ENCODE measurements at places on chromosomes 3 and 15.
A peak's percentile ranks its signal among the peaks of the same experiment; 100 is the strongest.

DNA sequence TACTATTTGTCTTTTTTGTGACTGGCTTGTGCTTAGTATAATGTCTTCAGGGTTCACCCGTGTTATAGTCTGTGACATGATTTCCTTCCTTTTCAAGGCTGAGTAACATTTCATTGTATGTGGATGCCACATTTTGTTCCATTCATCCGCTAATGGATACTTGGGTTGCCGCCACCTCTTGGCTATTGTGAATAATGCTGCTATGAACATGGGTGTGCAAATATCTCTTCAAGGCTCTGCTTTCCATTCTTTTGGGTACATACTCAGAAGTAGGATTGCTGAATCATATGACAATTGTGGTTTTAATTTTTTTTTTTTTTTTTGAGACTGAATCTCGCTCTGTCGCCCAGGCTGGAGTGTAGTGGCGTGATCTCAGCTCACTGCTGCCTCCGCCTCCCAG is 15.4 kb downstream of the CRTC3 start:
- no peak for DNase-seq

DNA sequence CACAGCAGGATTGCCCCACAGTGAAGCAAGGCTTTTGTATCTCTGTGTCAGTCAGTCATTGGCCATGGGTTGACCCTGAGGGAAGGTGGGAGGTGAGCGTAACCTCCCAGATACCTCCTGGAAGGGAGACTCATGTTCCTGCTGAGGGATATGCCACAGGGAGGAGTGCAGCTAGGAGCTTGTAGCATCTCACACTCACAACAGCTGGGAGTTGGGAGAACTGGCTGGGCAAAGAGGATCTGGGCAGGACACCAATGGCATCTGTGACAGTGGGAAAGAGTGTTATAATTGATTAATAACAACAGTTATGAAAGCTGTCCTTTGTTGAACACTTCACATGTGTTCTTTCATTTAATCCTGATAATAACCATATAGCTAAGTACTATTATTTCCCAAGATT is 171.0 kb downstream of the TLE3 start:
- no peak for DNase-seq

DNA sequence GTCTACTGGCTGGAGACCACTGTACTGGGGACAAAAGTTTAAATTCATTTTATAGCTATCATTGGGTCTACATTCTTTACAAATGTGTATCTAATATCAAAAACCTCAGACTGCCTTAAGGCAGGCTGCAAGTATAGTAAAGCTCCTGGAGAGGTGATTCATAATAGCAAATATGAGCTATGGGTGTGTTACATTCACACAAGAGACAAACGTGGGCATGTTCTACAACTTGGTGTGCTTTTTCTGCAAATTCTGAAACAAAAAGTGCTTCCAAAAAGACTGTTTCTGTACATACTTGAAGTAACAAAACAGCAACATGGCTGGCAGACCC is 1101.4 kb downstream of the ROBO1 start:
- DNase-seq, result no peak

DNA sequence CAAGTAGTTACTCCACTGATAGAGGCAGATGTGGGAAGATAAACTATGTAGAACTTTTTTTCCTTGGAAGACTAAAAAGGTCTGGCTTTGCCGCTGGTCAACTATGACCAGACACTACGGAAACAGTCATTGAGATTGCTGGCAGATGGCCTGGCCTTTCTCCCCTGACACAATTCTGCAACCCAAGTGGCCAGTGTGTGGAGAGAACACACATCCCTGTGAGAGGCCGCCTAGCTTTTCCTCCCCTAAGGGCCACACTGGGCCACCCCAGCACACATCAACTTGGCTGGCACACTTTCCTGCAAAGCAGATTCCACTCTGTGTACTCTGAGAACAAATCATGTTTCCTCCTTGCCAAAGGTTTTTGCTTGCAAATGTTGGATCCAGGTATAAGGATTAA is 10.4 kb upstream of the TJP1 start:
- DNase-seq, result no peak

DNA sequence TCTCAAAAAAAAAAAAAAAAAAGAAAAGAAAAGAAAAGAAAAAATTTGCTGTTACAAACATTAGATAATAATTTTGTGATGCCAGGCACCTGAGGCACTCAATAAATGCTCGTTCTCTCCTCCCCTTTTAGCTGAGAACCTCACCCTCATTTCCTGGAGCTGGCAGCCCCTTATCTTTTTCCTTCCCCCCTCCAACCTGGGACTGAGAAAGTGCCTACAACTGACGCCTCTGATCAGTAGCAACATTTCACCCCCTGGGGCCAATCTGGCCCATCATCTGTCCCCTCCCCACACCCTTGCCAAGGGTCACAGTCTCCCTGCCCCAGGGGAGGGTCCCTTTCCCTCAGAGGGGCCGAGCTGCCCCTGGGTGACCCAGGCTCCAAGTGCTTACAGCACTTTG is 12.6 kb upstream of the RNU6-1 start:
- DNase-seq, result no peak

DNA sequence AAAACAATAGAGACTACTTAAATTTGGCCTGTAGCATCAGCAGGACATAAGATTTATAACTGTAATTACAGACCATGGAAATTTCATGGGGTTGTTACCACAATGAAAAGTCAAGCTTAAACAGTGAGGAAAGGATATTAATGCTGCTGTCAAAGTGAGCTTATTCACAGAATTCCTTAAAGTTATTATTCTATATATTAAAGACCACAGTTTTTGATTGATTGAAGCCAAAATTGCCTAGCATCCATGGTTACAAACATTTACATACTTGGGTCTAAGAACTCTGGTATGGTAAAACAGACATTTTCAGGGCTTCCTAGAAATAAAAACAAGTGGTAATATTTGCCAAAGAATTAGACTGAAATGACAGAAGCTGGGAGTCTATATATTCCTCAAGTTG is 248.6 kb downstream of the ATP8B4 start:
- no peak for DNase-seq

DNA sequence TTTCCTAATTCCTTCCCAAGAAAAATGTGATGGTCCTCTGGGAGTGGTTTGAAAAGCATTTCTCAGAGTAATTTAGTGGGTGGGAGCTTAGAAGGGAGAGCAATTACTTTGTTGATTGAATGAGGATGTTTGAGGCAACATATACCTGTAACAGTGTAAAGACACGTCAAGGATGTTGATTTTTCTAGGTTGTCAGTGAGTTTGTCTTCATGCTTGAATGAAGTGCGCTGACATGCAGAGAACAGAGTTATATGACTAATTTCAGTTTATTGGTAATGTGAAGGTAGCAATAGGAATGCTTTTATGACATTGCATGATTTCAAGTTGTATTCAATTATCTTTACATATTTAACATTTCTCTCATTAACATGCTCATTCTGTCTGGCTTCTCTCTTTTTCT is 286.9 kb downstream of the NFKBIZ start:
- DNase-seq, result no peak

- no peak for DNase-seq
Observed at GRCh38 chr3:69458803-69459365, 73.0 kb upstream of the FRMD4B start.

DNA sequence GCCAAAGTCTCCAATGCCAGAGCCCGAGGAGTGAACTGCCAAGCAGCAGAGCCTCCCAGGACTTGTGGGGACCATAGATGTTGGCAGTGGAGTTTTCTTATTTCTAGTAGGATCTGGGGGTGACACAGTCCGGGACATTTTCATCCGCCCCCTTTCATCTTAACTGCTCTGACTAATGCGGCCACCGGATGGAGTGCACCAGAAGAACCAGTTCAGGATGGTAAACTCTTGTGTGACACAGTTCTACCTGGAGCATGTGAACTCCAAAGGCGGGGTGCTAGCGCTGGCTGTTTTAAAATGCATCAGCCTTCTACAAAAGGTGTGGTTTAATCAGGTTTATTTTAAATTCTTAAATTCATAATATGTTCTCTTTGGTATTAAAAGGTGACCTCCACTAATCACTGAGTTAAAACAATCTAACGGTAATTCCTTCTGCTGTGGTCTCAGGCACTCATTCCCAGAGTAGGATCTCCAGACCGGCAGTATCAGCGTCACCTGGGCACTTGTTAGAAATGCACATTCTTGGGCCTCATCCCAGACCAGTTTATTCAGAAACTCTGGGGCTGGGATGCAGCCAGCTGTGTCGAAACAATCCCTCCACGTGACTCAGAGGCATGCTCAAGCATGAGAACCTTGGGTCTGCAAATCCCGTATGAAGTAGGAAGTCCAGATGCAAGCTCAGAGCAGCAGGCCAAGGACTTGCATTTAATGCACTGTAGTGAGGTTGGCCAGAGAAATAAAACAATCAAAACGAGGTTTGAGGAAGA is 105.5 kb downstream of the GABRB3 start:
- DNase-seq, result no peak

DNA sequence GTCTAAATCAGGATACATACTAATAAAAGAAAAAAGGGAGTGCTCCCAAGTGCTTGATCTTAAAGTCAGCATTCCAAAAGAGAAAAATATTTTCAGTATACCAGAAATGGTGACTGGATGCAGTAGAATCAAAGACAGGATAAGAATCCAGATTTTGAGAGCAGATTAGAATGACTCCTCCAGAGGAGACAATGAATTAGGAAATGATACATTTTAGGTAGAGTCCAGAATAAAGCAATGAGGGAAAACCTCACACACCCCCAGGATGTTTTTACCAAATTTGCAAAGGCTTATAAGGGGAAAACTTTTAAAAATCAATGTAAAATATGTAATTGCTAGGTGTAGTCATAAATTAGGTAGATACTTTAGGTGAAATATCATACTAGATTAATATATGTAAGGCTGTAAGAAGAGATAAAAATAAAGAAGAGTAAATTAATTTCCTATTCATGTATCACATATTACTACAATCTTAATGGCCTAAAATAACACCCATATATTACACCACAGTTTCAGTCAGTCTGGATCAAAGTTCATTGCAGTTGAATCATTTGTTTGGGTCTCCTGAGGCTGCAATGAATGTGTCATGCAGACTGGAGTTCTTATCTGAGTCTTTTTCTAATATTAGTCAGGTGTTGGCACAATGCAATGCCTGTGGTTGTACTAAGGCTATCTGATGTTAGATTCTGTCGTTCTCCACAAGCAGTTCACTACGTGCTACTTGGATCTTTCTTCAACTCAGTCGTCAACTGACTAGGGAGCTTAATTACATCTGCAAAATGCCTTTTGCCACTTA is 547.8 kb upstream of the EPHA6 start:
- no peak for DNase-seq

GRCh38 chr3:108008106-108008505 is 82.7 kb downstream of the CD47 start:
- DNase-seq, result no peak

- no peak for DNase-seq
Observed at GRCh38 chr3:130091958-130092357, 10.3 kb downstream of the ALG1L2 start.

DNA sequence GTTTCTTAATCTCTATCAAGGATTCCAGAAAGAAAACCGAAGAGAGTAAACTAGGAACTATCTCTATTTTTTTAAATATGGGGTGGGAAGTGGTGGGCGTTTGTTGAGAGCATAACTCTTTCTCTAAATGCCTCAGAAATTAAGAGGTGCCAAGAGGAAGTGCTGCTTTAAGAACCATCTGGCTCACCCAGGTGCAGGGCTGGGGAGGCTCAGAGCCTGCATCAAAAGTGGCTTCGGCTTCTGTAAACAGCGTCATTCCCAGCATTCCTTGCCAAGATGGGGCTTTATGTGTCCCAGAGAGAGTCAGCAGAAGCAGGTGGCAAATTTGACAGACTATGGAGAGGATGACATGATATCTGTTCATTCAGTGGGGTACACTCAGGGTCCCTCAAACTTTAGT is 123.3 kb upstream of the BFSP2 start:
- DNase-seq, result no peak

DNA sequence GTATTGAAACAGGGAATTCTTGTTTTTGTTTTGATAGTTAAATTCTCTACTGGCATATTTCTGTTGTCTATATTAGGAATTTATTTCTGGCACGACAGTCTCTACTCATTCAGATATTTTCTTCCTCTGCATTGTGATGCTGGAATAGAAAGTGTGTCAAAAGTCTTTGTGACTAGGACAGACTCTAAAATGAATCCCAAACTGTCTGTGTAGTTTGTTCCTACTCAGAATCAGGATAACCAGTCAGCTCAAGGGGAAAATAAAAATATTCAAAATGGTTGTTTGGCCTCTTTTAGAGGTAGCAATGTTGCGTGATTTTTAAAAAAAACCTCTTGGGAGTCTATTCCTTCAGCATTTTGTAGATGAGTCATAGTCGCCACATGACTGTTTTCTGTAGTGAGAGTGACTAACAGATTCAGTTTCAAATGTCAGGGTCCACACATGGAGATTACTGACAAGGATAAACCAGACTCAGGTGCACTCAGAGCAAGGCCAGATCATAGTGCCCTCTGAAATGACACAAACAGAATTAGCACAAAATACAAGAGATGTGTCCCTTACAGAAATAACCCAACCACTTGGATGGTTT is 13.1 kb downstream of the SLC7A14 start:
- DNase-seq, result no peak

GRCh38 chr15:99454941-99455788 is 110.6 kb upstream of the MEF2A start:
- DNase-seq, result peak; percentile 98

DNA sequence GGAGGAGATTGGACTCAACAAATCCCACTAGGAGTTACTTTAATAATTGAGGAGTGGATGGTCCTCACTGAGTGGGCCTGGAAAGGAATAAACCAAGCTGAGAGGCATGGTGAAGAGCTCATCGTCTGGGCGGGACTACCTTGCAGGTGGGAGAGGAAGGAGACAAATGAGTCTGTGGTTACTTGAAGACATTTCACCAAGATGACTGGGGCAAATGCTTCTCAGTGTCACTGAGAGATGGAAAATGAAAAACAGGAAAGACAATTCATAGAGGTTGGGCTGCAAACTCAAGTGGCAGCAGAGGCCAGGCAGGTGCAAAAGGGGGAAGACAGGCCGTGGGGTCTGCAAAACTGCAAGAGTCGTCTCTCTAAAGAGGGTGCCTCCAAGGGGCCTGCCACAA is 1.5 kb upstream of the ARHGAP31 start:
- DNase-seq, result no peak

- DNase-seq, result peak; percentile 82
Observed at GRCh38 chr15:57561041-57561711, 30.5 kb upstream of the MYZAP start.

- no peak for DNase-seq
Observed at GRCh38 chr3:188198760-188199327, 44.9 kb downstream of the LPP start.

DNA sequence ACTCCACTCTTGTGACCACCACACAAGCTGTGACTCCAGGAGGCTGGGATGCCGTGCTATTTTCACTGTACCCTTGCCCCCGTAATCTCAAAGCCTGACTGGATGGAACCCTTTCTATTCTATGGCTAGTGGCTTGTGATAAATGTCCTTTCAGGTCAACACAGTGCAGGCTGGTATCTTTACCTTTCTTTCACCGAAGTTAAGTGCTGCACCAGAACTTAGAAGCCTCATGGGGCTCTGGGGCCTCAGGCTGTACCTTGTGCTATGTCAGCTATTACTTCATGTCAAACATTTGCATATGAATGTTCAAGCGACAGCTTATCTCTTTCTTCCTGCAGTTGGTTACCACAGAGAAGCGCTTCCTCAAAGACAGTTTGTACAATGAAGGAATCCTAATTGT is 66.8 kb downstream of the RPL39L start:
- DNase-seq, result no peak

All from cardiac muscle cell (in vitro differentiated cells and primary cell).